ENCODE measurements at places on chromosomes 7 and 10.
A peak's percentile ranks its signal among the peaks of the same experiment; 100 is the strongest.

DNA sequence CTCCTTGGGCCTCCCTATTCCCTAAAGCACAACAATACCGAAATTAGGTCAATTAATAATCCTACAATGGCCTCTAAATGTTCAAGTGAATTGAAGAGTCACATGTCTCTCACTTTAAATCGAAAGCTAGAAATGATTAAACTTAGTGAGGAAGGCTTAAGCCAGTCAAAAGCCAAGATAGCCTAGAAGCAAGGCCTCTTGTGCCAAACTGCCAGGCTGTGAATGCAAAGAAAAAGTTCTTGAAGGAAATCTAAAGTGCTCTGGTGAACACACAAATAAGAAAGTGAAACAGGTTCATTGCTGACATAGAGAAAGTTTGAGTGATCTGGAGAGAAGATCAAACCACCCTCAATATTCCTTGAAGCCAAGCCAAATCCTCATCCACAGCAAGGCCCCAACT is 57.2 kb downstream of the SLC29A4 start:
- no peak for DNase-seq

DNA sequence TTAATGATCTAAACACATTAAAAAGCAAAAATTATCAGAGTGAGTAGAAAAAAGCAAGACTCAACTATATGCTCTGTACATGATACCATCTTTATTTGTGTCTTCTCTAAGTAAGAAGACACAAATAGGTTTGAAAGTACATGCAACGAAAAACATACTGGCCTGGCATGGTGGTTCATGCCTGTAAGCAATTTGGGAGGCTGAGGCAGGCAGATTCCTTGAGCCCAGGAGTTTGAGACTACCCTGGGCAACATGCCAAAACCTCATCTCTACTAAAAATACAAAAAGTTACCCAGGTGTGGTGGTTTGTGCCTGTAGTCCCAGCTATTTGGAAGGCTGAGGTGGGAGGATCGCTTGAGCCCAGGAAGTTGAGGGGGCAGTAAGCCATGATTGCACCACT is 78.1 kb upstream of the TOMM7 start:
- no peak for DNase-seq

- DNase-seq = no peak
Measured at GRCh38 chr10:4579844-4580243, 246.2 kb upstream of the AKR1E2 start.

DNA sequence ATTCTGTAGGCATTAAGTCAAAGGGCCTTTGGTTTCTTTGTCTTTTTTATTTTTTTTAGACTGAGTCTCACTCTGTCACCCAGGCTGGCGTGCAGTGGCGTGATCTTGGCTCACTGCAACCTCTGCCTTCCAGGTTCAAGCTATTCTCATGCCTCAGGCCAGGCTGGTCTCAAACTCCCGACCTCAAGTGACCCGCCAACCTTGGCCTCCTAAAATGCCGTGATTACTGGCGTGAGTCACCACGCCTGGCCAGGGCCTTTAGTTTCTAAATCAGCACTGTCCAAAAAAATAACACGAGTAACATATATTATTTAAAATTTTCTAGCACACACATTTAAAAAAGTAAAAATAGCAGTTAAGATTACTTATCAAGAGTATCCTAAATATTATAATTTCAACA is 11.1 kb upstream of the ACSL5 start:
- DNase-seq = no peak

DNA sequence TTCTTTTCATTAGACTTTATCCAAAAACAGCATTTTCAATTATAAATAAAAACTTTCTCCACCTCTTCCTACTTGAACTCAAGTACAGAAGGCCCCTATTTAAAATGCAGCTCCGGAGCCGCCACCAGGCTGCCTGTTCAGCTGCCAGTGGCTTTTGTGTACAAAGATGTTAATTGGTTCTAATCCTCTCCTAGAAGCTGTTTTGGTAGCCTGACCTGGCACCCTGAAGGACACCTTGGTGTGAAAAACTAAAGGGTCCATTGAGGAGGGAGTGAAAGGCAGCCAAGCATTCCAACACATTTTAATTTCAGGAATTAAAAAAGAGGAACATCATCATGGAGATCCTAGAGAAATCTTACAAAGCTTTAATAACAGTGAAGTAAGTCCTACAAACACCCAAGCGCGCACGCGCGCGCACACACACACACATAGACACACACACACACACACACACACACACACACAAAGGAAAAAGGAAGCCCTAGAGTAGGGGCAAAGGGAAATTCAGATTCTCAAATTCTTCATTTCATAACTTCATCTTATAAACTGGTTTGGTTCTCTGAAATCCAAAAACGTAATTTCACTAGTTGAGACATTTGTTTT is 41.4 kb downstream of the VAX1 start:
- peak; percentile 40 for DNase-seq

GRCh38 chr7:100835903-100836811 is 8.8 kb upstream of the EPHB4 start:
- DNase-seq = peak; percentile 98

DNA sequence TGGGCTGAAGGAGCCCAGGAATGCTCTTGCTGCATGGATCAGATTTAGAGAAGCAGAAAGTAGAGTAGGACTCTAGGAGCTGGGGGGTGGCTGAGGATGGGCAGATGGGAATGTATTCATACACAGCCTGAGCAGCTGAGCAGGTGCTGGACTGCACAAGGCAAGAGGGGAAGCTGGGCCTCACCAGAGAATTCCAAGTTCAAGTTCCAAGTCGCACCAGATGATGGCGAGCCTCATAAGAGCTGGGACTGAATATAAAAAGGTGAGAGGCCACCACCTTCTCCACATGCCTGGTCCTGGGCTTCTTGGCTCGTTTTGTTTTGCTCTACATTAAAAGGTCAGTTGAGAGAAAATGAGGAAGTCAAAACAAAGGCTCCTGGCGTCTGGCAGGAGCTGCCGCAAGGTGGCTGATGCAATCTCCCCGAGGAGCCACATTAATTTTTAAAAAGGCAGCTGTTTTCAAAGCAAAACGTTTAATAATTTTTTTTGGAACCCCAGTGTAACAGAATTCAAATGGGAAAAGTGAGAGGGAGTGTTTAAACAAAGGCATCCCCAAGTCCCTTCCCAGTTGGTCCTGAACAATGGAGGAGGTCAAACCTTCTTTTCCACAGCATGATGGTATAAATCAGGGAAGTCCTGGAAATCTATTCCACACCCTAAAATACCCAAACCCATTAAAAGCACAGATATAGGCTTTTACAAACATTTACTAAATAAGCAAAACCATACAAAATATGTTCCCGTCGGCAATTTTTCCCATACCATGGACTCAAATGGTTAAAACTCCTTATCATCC is 9.5 kb downstream of the CYREN start:
- no peak for DNase-seq

GRCh38 chr10:132805599-132805998 is 19.7 kb upstream of the NKX6-2 start:
- DNase-seq = no peak

DNA sequence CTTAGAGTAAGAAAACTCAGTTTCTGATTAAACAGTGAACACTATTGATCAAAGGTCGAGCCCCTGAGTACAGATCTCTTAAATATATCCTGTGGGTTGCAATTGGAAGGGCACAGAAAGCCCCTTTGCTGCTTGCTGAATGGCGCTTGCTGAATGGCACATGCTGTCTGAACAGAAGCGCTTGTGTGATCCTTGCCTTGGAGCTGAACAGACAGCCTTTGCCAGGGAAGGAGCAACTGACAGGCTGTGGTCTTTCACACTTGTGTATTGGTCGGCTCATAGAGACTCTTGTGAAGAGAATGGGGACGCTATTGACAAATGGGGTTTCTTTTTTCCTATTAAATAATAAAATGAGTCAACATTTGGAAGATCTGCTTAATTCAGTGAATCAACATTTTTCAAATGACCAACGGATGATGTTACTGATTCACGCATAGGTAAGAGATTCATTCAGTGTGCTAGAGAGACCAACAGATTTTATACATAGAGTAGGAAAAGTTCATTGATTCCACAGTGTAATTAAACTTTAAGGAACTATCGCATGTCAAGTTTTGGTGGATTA is 99.4 kb upstream of the TNS3 start:
- no peak for DNase-seq

DNA sequence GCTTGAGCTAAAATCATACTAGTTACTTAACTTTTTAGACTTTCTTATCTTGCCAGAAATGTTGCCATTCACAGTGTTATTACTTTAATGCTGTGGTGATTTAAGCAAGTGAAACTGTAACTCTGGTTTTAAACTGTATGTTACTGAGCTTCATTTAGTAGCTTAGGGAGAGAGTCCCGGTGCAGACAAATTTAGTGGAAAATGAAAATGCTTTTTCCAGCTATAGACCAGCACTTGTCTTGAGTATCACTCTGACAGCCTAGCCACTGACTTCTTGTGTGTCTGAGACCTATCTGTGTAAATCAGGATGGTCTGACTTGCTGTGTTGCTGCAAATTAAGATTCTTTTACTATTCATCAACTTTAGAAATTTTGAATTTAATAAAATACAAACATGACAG is 200.8 kb downstream of the CACNB2 start:
- no peak for DNase-seq

GRCh38 chr10:122490786-122491680 is 29.7 kb downstream of the HTRA1 start:
- DNase-seq = no peak

GRCh38 chr7:127588019-127588696 is at the start of gene ARF5:
Gene ARF5, plus strand, starts transcription at chr7:127588411. Its CDS starts 88 bp downstream, at chr7:127588499.
- DNase-seq = peak; percentile 70

- peak; percentile 33 for DNase-seq
Measured at GRCh38 chr10:124565565-124566221, 104.1 kb downstream of the LHPP start.

GRCh38 chr7:70208236-70209063 is 610.2 kb downstream of the AUTS2 start:
- no peak for DNase-seq

- DNase-seq = peak; percentile 46
Measured at GRCh38 chr10:77641788-77642397, 4.3 kb upstream of the KCNMA1 start.

Measured in NT2/D1 (cell line).